ENCODE measurements at places on chromosomes 1 and 21.

- DNase-seq = no peak
Measured at GRCh38 chr1:15410223-15410883, 665 bp downstream of the EFHD2 start.

DNA sequence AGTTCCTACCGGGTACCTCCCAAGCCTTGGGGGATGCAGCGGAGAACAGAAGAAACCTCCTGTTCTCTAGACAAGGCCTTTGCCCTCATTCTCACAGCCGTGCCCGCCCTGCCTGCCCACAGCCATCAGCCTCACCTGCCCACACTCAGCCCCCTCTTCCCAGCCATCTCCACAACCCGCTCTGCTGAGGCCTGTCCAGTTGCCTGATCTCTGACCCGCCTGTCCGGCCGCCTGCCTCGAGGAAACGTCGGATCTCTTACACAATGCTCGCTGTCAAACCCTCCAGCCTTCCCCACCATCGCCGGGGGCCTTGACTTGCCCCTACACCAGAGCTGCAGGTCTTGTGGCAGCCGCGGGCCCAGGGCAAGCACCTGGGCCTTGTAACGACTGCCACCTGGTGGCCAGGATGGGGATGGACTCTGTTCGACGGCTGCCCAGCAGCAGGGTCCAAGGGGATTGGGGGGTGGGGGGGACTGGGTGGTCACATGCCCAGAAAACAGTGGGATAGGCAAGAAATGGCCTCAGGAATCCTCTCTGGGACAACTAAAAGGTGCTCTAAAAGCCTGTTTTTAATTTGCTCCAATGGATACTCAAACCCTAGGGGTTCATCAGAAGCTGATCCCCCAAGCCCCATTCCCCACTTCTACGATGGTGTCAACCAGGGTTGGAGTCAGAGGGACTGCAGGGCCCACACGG is 31.0 kb downstream of the SLC45A1 start:
- peak; percentile 37 for DNase-seq

- DNase-seq = no peak
Measured at GRCh38 chr1:6967431-6968111, 182.3 kb downstream of the CAMTA1 start.

GRCh38 chr1:91572044-91572443 is 71.4 kb downstream of the CDC7 start:
- no peak for DNase-seq

GRCh38 chr21:34623516-34623915 is 8.6 kb upstream of the RCAN1 start:
- no peak for DNase-seq

- DNase-seq = no peak
Measured at GRCh38 chr1:162003830-162004215, 19.8 kb downstream of the OLFML2B start.

GRCh38 chr1:84497631-84498275 is 8.4 kb upstream of the SPATA1 start:
- no peak for DNase-seq

GRCh38 chr1:222928212-222928611 is 113.4 kb downstream of the DISP1 start:
- DNase-seq = no peak

DNA sequence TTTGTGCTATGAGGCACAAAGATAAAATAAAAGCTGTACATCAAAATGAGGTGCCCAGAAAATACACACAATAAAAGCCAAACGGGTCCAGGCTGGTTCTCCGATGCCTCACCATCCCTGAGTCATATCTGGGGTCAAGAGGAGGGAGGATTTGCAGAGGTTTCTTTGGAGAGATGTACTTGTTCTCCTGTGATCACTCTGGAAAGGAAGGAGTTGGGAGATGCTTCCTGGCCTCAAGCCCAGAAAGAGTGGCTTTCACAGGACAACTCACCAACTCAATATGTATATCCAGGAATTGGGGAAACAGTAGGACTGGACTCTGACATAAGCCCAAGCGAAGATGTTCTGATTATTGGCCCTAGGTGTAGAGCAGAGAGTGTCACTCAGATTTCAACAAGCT is 51.9 kb downstream of the DIPK1A start:
- DNase-seq = no peak

- no peak for DNase-seq
Measured at GRCh38 chr1:225253173-225253572, 174.7 kb downstream of the LBR start.

DNA sequence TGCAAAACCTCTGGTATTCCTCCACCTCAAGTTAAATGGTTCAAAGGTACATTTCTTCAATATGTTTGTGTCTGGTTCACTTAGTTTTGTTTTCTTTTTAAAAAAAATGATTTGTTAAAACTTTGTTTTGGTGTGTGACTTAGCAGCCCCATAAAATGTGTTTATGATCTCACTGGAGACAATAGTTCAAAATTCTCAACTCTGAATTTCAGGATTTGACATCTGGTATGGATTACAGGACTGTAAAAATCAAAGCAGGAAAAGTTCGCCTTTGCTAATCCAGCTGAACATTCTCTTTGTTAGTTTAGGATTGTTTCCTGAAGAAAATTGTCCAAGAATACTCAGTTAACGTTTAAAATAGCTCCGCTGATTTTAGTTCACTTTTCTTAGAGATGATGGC is 231.7 kb downstream of the HMCN1 start:
- DNase-seq = no peak

DNA sequence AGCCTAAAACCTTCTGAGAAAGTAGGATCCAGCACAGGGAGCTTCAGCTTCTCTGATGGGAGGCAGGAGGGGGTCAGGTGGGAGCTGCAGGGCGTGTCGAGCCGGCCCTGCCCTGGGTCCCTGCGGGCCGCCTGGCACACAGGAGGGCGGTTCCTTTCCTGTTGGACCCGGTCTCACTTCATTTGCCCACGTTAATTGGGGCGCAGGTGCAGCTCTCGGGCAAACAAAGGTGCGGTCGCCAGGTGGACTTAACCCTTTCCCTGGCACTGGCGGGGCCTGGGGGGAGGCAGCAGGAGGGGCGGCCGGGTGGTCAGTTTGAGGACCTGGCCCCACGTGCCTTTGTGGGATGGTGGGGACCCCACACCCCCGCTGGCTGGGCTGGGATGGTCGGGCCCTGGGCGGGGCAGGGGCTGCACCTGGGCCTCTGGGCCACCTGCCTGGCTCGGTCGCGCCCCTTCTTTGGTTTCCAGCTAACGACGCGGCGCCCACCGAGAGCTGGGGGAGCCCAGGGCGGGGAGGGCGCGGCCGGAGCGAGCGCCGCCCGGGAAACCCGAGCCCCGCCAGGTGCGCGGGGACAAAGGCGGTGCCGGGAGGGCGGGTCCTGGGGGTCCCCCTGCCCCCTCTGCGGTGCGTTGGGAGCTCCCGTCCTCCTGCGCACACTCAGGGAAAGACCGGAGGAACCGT is 20.8 kb upstream of the C1orf159 start:
- peak; percentile 14 for DNase-seq

GRCh38 chr1:13536571-13536970 is 22.8 kb upstream of the LRRC38 start:
- DNase-seq = no peak

DNA sequence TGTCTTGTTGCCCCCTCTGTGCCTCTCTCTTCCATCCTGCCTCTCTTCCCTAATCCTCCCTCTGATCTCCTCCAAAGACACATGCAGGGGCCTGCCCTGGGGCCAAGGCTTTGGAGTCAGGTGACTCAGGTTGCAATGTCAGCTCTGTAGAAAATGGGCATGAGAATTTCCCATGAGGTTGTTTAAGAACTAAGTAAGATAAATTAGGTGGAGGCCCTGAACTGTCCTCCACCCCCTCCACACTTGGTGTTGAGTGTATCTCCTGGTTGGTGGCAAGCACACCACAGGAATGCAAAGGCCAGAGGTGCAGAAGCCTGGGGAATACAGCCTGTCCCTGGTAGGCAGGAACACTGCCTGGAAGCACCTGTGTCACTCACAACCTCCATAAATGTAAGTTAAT is 63.9 kb upstream of the GRIK3 start:
- DNase-seq = no peak

GRCh38 chr1:215529111-215529510 is 38.0 kb upstream of the KCTD3 start:
- DNase-seq = no peak

- no peak for DNase-seq
Measured at GRCh38 chr1:207264663-207265252, 56.7 kb upstream of the CD55 start.

GRCh38 chr1:18684303-18684702 is 53.7 kb downstream of the PAX7 start:
- no peak for DNase-seq

DNA sequence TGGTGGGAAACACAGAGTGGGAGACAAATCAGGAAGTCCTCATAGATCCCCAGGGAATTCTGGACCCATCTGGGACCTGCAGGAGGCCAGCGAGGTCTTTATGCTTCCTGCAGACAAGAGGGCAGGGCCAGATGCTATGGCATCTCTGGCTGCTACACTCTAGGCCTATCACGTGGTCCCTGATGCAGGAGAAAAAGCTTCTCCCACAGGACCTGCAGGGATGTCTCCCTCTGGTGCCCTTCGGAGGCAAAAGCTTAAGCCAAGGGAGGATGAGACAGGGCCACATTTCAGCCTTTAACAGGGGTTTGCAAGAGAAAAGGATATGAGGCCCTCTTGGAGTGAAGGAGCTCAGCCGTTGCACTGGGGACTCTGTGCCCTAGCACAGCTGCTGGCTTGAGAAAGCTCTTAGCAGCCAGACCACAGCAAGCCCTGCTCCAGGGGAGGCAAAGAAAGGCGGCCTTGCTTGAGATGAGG is 243.0 kb downstream of the C1orf94 start:
- DNase-seq = no peak

DNA sequence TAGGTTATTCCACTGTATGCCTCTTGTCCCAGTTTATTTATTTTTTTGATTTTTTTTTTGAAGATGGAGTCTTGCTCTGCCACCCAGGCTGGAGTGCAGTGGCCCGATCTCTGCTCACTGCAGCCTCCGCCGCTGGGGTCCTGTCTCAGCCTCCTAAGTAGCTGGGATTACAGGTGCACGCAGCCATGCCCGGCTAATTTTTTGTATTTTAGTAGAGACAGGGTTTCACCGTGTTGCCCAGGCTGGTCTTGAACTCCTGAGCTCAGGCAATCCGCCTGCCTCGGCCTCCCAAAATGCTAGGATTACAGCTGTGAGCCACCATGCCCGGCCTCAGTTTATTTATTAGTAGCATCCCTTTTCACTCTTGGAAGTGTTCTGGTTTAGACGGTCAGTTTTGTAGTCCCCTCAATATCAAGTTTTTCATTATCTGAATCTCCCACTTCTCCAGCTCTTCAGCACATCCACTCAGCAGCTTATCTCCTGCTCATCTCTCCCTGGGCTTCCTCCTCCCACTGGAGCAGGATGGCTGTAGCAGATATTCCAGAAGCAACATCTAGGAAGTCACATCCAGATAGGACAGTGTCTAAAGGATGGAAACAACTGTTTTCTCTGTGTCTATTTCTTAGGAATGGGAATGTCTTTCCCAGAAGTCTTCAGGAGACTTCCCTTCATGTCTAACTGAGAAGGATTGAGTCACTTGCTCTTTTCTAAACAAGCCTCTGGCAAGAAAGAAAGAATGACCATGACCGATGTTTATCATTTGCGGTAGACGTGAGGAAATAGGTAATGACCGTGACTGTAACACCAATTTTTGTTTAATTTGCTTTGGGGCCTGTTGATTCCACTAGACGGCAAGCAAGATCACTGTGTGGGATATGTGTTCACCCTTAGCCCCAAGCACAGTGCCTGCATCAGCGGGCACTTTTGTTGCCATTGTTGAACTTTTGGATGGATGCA is 14.4 kb downstream of the CCDC190 start:
- DNase-seq = no peak

DNA sequence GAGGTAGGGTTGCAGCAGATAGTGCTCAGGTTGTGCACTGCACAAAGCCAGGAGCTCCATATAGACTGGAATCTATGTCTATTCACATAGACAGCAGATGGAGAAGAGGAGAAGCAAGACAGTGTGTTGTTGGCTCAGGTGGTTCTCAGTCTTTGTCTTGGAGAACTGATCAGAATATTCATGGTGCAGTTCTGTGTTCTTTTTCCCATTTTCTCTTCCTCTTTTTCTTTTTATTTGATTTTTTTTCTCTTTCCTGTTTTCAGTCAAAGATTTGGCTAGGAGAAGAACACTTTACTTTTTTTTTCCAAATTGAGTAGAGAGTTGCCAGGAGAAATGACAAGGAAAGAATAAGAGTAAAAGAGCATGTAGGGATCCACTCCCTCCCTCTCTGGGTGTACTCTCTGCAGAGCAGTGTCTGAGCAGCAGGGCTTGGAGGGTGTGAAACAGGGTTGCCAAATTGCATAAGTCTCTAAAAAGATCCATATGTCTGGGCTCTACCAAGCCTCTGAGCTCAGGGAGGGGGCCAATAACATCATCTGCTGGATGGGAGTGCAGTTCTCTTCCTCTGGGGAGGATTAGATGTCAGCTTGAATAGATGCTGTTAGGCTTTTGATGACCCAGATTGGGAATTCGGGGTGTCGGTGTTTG is 8.7 kb upstream of the CD34 start:
- DNase-seq = no peak

- DNase-seq = no peak
Measured at GRCh38 chr1:84995484-84996334, 1.2 kb downstream of the MCOLN2 start.

GRCh38 chr1:25657121-25657882 is 40.7 kb downstream of the MAN1C1 start:
- DNase-seq = no peak

GRCh38 chr1:54230507-54231339 is 30.8 kb downstream of the MRPL37 start:
- no peak for DNase-seq

- no peak for DNase-seq
Measured at GRCh38 chr1:236421022-236421421, 26.9 kb downstream of the EDARADD start.

GRCh38 chr1:86303041-86303690 is 93.0 kb downstream of the ODF2L start:
- no peak for DNase-seq

GRCh38 chr1:113244112-113244820 is 146.0 kb upstream of the MAGI3 start:
- no peak for DNase-seq

GRCh38 chr1:175319912-175320230 is 127.3 kb upstream of the KIAA0040 start:
- DNase-seq = no peak

Data from T-helper 22 cell (primary cell).